Esophagus squamous epithelium (tissue), 5 donors: ENCODE measurements at places on chromosomes 3 and 15. TPM values are rescaled to one million over a fixed set of nuclear protein-coding genes. Genes with fewer than 3 reads are reported as not detected.

CACNA2D2 gene
- total RNA-seq = 0.57 TPM

- DNase-seq = no peak
Observed at GRCh38 chr3:143314251-143315093, 194.9 kb downstream of the CHST2 start.

FMN1 gene
- 8.2 TPM for total RNA-seq

SPINK8 gene
- not detected for total RNA-seq

DNA sequence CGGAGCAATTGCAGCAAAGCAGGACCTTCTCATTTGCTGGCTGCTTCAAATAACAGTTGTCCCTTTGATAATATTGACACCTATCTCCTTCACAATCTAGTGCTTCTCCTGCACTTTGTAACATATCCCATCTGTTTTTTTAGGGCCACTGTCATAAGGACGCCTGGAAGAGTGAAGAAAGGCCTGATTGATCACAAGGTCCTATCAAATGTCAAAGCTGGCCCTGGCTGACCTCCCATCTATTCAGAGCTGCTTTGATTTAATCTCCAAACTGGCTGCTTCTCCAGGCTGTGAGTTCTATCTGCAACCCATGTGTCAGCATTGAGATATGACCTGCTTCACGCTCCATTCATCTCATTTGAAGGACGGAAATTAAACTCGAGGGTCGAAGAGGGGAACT, 601.2 kb upstream of the KCNMB2 start:
- DNase-seq = no peak

TM4SF4 gene
- not detected for total RNA-seq

PLA2G4D gene
- total RNA-seq = 0.23 TPM

ITGA11 gene
- total RNA-seq = 1.2 TPM

DNA sequence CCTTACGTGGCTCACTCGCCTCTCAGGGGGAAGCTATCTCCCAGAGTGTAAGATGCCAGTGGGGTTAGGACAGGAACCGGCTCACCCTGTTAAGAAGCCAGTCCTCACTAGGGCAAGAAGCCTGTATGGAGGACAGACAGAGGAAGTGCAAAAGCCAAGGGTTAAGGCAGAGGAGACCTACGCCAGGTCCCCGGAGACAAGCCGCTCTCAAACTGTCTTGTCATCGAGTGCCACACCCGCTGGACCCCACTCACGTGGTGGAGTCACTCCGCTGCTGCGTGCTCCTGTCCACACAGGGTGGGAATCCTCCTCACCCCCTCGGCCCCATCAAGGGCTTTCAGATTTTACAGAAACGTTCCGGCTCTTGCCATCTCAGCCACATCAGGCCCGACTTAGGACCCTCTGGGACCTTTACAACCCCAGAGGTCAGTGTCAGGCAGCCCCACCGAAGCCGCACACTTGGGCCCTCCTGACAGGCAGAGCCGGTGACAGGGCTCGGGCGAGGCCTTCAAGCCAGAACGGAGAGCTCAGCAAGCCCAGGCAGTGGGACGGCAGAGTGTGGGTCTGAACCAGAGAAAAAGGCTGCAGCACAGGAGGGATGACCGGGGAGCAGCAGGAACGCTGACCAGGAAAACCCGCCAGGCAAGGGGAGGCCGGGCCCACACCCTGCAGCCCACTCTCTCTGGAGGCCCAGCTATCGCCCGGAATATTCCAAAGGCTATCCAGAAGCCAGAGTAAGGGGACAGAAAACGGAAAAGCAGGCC, 61.7 kb downstream of the XXYLT1 start:
- DNase-seq = no peak

DNA sequence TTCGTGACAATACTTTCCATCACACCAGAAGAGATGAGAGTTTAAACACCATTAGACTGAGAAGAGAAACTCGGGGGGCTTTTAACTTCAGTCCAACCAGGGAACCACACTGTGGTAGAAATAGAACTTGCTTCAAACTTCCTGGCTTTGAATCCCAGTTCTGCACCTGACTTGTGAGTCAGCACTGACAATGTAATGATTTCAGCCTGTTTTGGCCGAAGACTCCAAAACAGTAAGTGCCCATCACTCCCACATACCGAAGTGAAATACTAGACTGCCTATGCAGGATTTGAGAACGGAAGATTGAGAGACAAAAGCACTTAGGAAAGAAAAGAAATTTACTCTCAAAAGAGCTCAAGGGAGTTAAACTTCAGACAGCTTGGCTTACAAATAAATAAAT, 27.0 kb downstream of the C2CD4B start:
- DNase-seq = no peak

GRCh38 chr15:83928878-83929418, 275.0 kb downstream of the ADAMTSL3 start:
- no peak for DNase-seq

GRCh38 chr3:12662593-12663400, 1.1 kb downstream of the RAF1 start:
- no peak for DNase-seq

GRCh38 chr15:92654662-92655061, 913 bp downstream of the FAM174B start:
- DNase-seq = no peak

LRRC31 gene
- not detected for total RNA-seq

DNA sequence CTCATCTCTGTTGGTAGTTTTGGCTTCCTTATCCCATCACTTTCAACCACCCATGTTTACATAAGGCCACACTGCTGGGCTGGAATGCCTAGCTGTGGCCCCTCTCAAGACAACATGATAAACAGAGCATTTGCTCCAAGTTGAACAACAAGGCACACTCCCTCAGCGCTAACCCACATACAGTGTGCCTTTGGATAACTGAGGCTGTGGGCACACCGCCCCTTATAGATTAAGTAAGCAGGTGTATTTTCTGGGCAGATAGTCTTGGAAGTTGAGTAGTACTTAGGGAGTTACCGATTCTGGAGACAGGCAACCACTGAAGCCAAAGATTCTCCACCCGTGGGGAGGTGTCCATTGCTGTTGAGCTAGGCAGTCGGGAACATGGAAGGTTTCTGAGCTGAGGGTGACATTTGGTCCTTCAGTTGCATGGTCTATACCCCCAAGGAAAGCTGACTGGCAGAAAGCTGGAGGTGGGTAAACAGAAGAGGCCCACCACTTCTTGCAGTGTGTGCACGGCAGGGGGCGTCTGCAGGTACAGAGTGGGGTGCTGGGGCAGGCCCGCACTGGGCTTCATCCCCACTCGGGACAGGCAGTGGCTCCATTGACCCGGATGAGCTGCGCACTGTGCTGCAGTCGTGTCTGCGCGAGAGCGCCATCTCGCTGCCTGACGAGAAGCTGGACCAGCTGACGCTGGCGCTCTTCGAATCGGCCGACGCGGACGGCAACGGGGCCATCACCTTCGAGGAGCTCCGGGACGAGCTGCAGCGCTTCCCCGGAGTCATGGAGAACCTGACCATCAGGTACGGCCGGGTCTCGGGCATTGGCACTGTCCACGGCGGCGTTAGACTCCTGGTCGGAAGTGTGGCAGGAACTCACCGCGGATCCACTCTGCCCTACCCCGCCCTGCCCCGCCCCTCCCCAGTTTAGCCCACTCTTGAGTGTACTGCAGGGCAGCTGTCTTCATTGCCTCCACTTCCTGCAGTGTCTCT, 16.8 kb downstream of the NOX5 start:
- no peak for DNase-seq

DNA sequence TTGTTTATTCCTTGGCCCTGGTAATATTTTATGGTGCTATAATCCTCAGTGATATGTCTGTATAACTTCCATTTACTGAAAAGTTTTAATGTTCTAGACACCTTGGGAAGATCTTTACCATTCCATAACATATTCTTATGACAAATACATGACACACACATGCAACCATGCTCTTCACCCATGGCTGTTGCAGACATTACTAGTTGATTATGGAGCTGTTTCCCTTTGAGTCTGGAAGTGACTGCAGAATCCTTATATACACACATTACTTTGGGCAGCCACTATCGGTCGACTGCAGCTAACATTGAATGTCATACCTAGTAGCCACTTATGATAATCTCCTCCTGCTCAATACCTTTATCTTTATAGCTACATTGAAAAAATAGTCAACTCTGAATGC, 243.1 kb upstream of the ADAMTS9 start:
- DNase-seq = no peak

PRRT3 gene
- total RNA-seq = 1.9 TPM

DNA sequence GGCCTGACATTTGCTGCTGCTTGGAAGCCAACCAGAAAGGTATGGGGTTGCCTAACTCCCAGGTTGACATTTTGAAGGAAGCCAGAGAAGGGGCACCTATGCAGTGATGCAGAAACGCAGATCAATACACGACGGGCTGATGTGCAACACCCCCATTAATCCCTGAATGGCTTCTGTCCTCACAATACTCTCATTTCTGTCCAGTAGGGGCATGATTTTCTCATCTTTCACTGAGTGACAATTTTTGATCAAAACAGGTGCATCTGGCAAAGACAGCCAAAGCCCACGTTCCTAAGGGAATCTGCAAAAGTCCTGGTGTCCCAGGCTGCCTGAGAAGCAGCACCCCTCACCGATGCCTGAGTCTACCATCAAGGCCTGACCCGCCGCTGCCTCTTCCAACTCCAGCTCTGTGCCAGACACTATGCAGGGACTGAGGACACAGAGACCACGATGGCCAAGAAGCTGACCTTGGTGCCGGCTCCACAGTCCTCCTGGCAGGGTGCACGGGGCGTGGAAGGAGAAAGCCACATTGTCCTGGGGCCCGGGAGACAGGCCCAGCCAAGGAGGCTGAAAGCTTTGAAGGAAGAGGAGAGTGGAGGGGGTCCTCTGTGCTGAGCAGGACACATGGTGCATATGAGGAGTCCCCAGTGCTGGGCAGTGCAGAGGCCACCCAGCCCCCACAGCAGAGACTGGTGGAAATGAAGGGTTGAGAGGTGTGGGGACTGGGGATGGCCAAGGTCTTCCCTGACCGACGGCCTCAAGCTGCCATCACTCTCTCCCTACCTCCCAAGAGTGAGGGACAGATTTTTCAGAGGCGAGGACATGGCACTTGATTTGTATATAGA, 159.6 kb downstream of the NUP210 start:
- DNase-seq = no peak

CSNK1G1 gene
- total RNA-seq = 17.9 TPM

GRCh38 chr3:167032267-167032876, 347.7 kb downstream of the ZBBX start:
- no peak for DNase-seq

DNA sequence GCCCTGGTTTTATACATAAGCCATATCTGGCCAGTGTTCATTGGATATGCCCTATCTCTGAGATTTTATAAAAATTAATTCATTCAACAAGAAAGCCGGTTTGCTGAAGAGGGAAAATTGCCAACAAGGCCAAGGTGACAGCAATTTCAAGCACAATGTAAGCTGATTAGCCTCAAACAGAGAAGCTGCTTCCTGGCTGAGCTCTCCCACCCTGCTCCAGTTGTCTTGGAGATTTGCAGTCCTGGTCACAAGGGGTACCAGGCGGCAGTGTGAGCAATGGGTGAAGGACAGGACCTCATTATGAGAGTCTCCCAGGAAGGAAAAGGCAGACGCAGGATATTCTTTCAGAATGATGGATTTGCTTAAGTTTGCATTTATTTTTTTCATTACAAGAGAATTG, 5.4 kb upstream of the THSD4 start:
- DNase-seq = no peak

C15orf61 gene
- total RNA-seq = 4.8 TPM

MCF2L2 gene
- 0.61 TPM for total RNA-seq

DNA sequence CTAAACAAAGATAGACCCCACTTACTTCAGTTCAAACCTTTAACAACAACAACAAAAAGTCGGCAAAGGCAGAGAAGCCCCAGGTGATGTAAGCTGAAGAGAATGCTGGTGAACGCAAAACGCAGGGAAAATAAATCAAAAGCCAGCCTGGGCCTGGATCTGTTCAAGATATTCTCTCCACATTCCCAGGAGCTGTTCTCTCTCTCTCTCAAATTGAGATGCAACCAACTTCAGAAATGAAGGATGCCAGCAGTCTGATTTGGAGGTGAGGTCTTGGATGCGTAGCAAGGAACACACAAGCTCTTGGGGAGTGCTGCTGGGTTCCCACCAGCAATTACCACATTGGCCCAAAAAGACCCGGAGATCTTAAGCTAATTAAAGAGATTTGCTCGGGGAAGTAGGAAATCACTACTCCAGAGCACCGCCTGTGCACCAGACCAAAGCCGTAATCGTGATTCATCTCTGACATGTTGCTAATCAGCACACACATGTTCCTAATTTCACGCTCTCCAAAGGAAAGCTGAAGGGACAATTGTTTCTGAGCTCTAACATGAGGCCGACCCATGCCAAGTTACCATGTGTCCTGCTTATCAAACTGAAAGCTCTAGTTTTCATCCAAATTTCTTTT, 37.1 kb downstream of the IL17RD start:
- DNase-seq = no peak

- no peak for DNase-seq
Observed at GRCh38 chr15:88648357-88649214, 9.8 kb downstream of the ISG20 start.

- no peak for DNase-seq
Observed at GRCh38 chr3:69871868-69872267, 127.7 kb upstream of the SAMMSON start.

GRCh38 chr15:48559285-48559684, 86.2 kb downstream of the FBN1 start:
- DNase-seq = no peak

DNA sequence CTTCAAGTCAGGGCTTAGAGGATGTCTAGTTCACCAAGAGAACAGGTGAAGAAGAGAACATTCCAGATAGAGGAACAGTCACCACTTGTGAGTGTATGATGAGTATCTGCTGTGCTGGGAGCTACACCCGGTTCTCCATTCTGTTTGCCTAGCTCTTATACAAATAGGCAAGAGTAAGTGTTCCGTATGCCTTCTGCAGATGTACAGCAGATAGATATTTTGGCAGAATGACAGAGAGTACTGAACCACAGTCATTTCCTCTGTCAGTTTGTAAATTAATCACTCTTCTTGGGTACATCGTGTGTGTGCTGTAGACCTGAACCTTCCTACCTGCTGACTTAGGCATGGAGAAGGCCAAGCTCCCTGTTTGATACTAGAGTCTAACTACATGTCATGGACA, 108.3 kb upstream of the CTDSPL start:
- no peak for DNase-seq

GRCh38 chr3:127410678-127411077, 122.8 kb upstream of the PRR20G start:
- DNase-seq = no peak

GRCh38 chr3:58111513-58112184, 99.1 kb downstream of the DNASE1L3 start:
- DNase-seq = no peak

- DNase-seq = no peak
Observed at GRCh38 chr3:137835096-137835495, 71.0 kb downstream of the SOX14 start.

SCN5A gene
- 0.18 TPM for total RNA-seq

- DNase-seq = no peak
Observed at GRCh38 chr15:65231306-65231705, 20.0 kb upstream of the CILP start.

DNA sequence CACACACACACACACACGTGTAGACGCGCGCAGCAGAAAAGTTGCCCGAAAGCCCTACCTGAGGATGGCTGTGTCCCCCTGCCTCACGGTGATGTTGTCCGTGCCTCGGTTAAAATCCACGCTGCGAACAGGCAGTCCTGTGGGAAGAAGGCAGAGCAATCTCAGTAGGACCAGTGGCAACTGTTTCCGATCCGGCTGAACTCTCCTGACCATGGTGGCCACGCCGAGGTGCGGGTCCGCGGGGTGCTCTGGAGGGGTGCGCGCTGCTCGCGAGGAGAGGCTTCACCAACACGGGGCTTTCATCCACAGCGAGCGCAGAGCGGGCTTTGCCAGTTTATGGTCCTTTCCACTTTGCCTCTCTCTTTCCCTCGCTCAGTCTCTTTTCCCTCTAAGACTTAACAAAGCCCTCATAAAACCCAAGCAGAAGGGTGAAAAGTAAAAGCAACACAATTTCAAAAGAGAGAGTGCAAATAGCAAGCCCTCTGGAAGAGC, 422 bp downstream of the LSAMP start:
- no peak for DNase-seq

RAB11A gene
- total RNA-seq = 246 TPM

ISLR2 gene
- total RNA-seq = 0.76 TPM
